Stimulated activated CD4-positive, alpha-beta T cell treated with anti-CD3 and anti-CD28 coated beads, Interleukin-12 subunit alpha, Interleukin-12 subunit beta, amount 100 ng/mL, for 48 hours (primary cell): ENCODE measurements at places on chromosomes 13 and 19.

- DNase-seq, result no peak
Measured at GRCh38 chr19:15197942-15198341, 2.9 kb downstream of the NOTCH3 start.

- DNase-seq, result no peak
Measured at GRCh38 chr19:18023622-18024251, 15.8 kb downstream of the ARRDC2 start.

GRCh38 chr13:47999973-48000372 is 1.1 kb downstream of the SUCLA2 start:
- no peak for DNase-seq

GRCh38 chr19:48398102-48398374 is 4.6 kb downstream of the GRIN2D start:
- DNase-seq, result no peak

GRCh38 chr19:55193481-55193880 is 13.4 kb upstream of the SYT5 start:
- DNase-seq, result no peak

DNA sequence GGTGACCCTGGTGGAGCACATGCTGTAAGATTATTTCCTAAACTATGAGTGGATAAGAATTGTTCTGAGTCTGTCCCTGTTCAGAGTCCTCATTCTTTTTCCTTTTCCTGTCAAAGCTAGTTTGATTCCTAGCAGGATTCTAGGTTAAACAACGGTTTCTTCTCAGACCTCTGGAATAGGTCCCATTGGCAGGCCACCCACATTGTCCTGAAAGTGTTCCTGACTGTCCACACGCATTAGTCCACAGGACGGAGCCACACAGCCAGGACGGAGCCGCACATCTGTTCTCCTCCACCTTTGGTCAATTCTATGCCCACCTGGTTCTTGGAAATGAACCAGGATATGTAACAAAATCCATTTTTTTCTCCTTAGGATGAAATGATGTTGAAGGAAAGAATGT is 46.1 kb downstream of the ANKRD10 start:
- DNase-seq, result no peak

DNA sequence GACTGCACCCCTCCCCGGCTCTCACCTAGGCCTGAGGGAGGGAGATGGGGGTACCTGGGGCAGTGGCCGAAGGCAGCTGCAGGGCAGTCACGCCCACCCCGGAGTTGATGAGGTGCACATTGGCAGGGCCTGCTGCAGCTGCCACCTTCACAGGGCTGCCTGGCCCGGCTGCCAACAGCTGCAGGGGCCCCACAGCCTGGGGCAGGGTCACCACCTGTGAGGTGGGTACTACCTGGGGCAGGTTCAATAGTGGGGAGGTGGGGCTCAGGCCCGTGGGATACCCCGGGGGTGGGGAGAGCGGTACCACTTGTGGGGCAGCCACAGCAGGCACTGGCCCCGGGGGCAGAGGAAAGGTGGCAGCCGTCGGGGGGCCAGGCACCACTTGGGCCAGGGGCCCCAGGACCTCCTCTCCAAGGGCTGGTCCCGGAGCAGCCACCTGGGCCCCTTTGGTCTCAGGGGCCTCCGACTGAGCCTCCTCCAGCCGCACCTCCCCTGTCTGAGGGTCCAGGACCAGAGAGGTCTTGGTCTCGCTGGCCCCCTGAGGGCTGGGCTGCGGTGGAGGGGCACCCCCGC is 2.7 kb downstream of the SIX5 start:
- DNase-seq, result no peak
